ENCODE measurements at places on chromosomes 11 and 22.

DNA sequence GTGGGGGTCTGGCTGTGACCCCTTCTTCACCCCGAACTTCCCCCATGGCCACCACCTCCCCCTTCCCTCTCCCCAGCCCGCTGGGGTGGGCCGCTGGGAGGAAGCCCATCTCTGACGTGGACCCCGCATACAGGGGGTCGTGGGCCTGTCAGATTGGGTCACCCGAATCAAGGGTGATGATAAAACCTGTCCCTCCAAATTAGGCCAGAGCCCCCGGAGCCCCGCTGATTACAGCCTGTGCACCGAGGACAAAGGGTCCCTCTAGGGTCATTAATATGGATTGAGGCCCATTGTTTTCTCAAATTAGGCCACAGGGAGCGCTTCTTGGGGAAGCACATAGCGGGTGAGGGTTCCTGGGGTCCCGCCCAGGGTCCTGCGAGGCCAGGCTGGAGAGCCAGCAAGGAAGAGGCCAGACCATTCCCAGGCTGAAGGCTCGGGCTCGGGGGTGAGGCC is 4.9 kb upstream of the LINC01488 start:
- H3K27me3 ChIP-seq: no peaks in the 10 kb centered on the region
- no peak for DNase-seq
- no peak overlapping the region for H3K27ac ChIP-seq
- H3K4me3 ChIP-seq: no peak overlapping the region

GRCh38 chr11:101061606-101062005 is 68.0 kb downstream of the PGR start:
- no peaks in the 10 kb centered on the region for H3K4me1 ChIP-seq
- no peak overlapping the region for H3K27ac ChIP-seq
- H3K36me3 ChIP-seq: no peaks in the 10 kb centered on the region
- no peaks in the 10 kb centered on the region for H3K27me3 ChIP-seq

DNA sequence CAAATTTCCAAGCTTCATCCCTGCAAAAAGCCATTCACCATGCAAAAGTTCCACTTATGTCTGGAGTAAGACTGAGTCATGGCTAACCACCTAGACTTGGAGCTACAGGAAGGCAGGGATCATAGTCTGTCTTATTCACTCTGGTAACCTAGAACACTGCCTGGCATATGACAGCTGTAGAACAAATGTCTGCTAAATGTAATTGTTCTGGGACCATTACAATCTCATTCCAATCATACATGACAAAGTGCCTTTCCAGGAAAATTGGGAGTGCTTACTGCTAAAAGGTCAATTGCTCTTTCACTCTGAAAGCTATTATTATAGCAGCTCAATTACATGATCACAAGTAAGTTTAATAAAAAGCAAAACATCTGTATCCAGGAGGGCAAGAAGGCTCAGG is 99.1 kb upstream of the CHRM4 start:
- peaks cover 8% of the 10 kb centered on the region for H3K36me3 ChIP-seq
- no peak overlapping the region for H3K27ac ChIP-seq
- H3K4me3 ChIP-seq: no peak overlapping the region
- no peaks in the 10 kb centered on the region for H3K27me3 ChIP-seq

GRCh38 chr11:30505603-30506002 is 80.5 kb downstream of the MPPED2 start:
- H3K36me3 ChIP-seq: no peaks in the 10 kb centered on the region
- no peak for DNase-seq
- H3K4me1 ChIP-seq: peaks cover 11% of the 10 kb centered on the region
- H3K27ac ChIP-seq: no peak overlapping the region
- H3K27me3 ChIP-seq: no peaks in the 10 kb centered on the region
- H3K4me3 ChIP-seq: no peak overlapping the region

DNA sequence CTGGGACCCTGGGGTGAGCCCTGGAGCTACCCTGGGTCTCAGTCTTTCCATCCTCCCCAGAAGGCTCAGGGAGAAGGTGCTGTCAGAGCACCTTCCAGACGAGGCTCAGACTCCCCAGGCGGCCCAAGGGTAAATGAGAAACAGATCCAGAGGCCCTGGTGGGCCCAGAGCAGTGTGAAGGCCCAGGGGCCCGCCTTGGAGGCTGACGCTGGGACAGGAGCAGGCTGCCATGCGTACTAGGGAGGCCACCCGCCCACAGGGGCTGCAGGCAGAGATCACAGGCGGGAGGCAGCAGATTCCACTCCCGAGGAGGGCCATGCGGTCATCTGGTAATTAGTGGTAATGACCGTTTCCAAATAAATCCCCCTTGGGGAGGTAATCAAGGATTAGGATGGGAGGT is 5.2 kb downstream of the WNT11 start:
- peaks cover 7% of the 10 kb centered on the region for H3K27me3 ChIP-seq
- no peaks in the 10 kb centered on the region for H3K36me3 ChIP-seq
- no peaks in the 10 kb centered on the region for H3K4me1 ChIP-seq
- H3K27ac ChIP-seq: no peak overlapping the region
- DNase-seq: no peak

DNA sequence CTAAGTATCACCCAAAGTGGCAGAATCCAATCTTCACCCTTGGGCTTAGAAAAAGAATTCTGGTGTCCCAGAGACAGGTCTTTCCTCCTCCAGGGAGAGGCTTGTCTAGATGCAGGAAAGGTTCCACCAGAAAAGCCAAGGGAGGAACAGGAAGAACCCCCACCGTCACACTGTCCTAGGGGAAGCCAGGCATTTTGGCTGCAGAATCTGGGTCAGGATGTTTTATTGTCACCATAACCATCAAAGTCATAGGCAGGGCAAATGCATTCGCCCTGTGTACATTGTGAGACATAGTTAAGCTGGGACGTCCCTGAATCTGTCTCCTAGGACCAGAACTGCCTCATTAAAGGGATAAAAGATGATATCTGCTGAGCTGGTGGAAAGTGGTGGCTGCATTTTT is 590.5 kb downstream of the OPCML start:
- no peak for DNase-seq
- H3K27ac ChIP-seq: no peak overlapping the region
- no peak overlapping the region for H3K4me3 ChIP-seq
- no peaks in the 10 kb centered on the region for H3K36me3 ChIP-seq

- H3K36me3 ChIP-seq: peaks cover 17% of the 10 kb centered on the region
- DNase-seq: peak; percentile 71
Measured at GRCh38 chr11:62680825-62681240, 2.0 kb upstream of the UBXN1 start.

DNA sequence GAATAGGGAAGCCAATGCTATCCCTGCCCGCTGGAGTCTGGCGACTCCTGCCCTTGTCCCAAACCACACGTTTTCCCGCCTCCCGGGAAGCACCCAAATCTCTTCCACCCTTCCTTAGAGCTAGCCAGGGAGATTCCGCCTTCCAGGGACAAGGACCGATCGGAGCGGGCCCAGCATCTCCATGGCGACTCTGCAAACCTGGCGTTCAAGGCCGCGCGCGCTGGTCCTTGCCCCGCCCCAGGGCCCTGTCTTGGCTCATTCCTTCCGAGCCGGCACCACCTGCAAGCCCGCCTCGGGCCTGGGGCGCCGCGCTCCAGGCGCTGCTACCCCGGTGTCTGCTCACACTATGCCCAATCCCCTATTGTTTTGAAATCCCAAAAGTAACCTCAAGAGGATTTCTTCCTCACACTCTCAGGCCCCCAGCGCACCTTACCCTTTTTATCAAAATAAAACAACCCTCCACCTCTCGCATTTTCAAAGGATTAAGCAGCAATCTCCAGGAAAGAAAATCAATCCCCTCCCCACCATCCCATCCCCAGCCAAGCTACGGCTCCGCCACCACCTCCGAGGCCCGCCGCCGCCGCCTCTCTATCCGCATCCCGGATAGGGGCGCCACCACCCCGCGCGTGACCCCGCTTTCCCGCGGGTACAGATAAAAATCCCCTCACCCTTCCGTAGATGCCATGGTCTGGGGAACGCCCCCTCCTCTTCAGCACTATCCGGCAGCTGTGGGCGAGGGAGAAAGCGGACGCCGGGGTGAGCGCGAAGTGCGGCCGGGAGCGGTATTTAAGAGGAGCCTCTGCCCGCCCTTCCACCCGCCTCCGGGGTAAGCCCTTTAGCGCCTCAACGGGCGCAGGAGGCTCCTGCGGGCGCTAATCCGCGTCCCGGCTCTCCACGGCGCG is 825 bp downstream of the SLC1A2 start:
- peak overlapping the region; percentile 47 for H3K4me3 ChIP-seq
- H3K27me3 ChIP-seq: peaks cover 89% of the 10 kb centered on the region
- H3K27ac ChIP-seq: no peak overlapping the region
- H3K36me3 ChIP-seq: no peaks in the 10 kb centered on the region
- H3K4me1 ChIP-seq: peaks cover 8% of the 10 kb centered on the region

- DNase-seq: no peak
- H3K4me1 ChIP-seq: no peaks in the 10 kb centered on the region
- H3K36me3 ChIP-seq: no peaks in the 10 kb centered on the region
- H3K27ac ChIP-seq: no peak overlapping the region
- H3K4me3 ChIP-seq: no peak overlapping the region
Measured at GRCh38 chr11:121886005-121886734, 229.8 kb downstream of the BLID start.

- H3K36me3 ChIP-seq: no peaks in the 10 kb centered on the region
- no peaks in the 10 kb centered on the region for H3K27me3 ChIP-seq
- H3K4me3 ChIP-seq: no peak overlapping the region
- no peak overlapping the region for H3K27ac ChIP-seq
- DNase-seq: no peak
Measured at GRCh38 chr11:111406589-111406988, 27.5 kb upstream of the POU2AF1 start.

DNA sequence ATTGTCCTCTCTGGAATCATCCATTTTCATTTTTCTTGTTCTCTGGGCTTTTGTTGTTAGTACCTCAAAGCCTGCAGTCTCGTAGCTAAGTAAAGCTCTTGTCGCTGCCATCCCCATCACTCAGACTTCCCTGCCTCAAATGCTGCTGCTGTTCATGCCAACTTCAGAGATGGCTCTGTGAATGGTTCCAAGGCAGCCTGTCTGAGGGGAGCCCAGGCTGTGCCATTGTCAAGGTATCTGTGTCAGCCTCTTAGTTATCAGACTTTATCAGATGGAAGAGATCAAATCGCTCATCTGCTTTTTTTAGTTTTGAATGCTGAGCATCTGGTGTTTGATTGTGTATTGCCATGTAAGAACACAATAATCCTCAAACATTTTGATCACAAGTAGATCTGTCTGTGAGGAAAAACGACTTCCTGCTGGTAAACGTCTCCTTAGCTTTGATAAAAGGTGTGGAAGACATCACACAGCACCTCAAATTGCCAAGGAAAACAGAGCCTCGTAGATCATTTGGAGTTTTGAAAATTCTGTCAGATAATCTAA is 304.2 kb upstream of the ZC3H12C start:
- peaks cover 3% of the 10 kb centered on the region for H3K4me1 ChIP-seq
- H3K4me3 ChIP-seq: no peak overlapping the region
- peak; percentile 3 for DNase-seq
- no peaks in the 10 kb centered on the region for H3K36me3 ChIP-seq
- H3K27ac ChIP-seq: no peak overlapping the region

DNA sequence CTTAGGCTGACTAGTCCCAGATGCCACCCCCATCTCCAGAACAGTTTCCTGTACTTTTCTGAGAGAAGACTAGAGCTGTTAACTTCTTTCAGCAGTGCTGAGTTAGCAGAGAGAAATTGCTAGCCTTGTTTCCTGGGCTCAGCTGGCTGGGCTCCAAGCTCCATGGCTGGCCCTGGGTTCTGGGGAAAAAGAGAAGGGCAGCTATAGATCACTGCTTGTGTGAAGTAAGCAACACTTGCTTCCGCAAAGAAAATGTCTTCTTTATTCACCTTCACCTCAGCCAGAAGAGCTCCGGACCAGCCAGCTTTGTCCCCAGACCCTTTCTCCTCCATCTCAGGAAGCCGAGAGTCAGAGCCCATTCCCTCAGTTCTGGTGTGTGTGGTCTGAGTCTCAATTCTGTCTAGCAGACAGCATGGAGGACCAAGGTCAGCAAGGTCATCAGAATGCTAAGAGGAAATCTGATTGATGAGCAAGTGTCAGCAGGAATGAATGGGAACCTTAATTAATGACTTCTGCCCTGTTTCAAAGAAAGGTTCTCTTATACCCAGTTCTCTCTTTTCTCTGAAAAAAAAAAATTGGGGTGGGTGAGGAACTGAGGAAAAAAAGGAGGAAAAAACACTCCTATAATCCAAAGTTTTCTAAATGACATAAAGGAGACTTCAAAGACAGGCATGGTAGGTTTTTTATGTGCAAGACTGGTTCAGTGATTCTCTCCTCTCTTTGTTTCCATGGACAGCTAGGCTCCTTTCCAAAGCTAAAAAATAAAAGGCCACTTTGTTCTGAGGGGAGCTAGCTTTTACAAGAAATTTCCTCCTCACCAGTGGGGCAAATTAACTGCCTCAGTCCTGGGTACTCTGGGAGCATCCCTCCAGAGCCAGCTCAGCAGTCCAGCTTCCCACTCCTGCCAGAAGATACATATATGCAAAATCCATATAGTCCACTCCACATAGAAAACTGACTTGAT is 63.6 kb upstream of the FAM181B start:
- no peak overlapping the region for H3K27ac ChIP-seq
- DNase-seq: no peak
- no peaks in the 10 kb centered on the region for H3K27me3 ChIP-seq
- no peaks in the 10 kb centered on the region for H3K4me1 ChIP-seq
- no peaks in the 10 kb centered on the region for H3K36me3 ChIP-seq

- no peak for DNase-seq
- H3K27me3 ChIP-seq: no peaks in the 10 kb centered on the region
- H3K4me3 ChIP-seq: no peak overlapping the region
- peaks cover 38% of the 10 kb centered on the region for H3K4me1 ChIP-seq
Measured at GRCh38 chr11:69005631-69006368, 7.2 kb downstream of the MRGPRF start.

- H3K4me1 ChIP-seq: no peaks in the 10 kb centered on the region
- no peaks in the 10 kb centered on the region for H3K36me3 ChIP-seq
Measured at GRCh38 chr11:32052215-32052614, 38.7 kb upstream of the RCN1 start.

GRCh38 chr11:111926505-111927391 is 8.0 kb downstream of the C11orf52 start:
- H3K27ac ChIP-seq: peak overlapping the region; percentile 84
- H3K27me3 ChIP-seq: no peaks in the 10 kb centered on the region
- peak overlapping the region; percentile 49 for H3K4me3 ChIP-seq
- H3K4me1 ChIP-seq: peaks cover 7% of the 10 kb centered on the region
- no peaks in the 10 kb centered on the region for H3K36me3 ChIP-seq

GRCh38 chr22:27797520-27798391 is 3.8 kb downstream of the MN1 start:
- H3K4me3 ChIP-seq: no peak overlapping the region
- no peaks in the 10 kb centered on the region for H3K36me3 ChIP-seq
- no peak for DNase-seq
- peaks cover 8% of the 10 kb centered on the region for H3K4me1 ChIP-seq
- 0 out of 2 replicates have a peak, but pooled peaks cover 7% of the 10 kb centered on the region for H3K27me3 ChIP-seq

DNA sequence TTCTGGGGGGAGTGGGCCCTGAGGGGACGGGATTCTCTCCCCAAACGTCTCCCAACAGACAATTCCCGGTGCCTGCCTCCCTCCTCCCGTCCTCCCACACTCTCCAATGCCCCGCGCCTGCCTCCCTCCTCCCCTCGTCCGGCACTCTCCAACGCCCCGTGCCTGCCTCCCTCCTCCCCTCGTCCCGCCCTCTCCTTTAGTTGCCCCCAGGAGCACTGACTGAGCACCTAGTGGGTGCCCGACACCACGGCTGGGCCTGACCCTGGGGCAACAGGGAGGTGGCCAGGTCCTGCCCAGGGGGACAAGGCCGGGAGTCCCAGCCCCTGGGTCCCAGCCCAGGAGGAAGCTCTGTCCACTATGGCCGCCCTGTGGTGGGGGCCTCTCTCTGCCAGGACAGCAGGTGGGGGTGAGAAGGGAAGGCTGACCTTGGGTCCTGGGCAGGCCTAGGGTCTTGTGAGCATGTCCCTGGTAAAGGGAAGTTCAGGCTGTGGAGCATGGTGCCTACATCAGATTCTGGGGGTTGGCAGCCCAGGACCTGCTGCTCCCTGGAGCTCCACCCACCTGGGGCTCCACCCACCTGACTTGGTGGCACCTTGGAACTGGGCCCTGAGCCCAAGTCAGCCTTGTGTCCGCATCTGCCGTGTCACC is 942.3 kb downstream of the BRD1 start:
- H3K4me1 ChIP-seq: no peaks in the 10 kb centered on the region
- no peaks in the 10 kb centered on the region for H3K36me3 ChIP-seq
- no peak overlapping the region for H3K27ac ChIP-seq

Data from SK-N-SH (cell line).